ENCODE measurements at places on chromosomes 5 and 9.

DNA sequence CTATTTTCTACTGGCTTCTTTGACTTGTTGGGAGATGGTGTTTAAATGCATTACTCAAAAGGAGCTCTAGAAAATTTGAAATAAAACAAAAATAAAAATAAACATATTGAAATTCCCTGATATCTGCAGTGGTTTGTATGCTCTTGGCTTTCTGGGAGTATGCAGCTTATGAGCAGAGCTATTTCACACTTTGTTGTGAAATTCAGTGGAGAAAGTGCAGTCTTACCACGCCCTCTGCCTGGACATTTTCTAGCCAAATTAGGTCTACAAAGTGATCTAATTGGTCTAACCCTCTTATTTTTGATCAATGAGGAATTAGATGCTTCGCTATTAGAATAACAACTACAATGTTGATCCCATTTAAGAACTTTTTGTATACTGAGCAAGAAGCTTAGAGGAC lies 66.8 kb downstream of the INSYN2B start:
- no peak for DNase-seq

DNA sequence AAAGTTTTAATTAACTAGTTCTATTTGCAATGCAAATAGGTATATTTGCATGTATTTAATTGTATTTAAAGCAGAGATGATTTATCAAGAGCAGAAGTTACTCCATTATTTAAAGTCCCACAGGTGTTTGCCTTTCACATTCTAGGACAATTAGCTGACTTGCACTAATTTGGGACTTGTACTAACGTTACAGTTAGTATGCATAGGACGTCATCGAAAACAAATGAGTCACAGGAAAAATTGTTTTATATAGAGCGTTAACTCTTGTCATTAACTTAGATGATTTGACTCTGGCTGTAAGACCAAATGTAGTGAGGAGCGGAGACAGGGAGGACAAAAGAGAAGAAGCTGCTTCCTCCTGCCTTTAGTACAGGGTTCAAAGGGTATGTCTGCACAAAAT lies 126.1 kb upstream of the IFNE start:
- no peak for DNase-seq

GRCh38 chr9:33620738-33621439 lies 96.8 kb downstream of the ANKRD18B start:
- peak; percentile 29 for DNase-seq

GRCh38 chr5:176608937-176609723 lies 826 bp downstream of the GPRIN1 start:
- peak; percentile 45 for DNase-seq

DNA sequence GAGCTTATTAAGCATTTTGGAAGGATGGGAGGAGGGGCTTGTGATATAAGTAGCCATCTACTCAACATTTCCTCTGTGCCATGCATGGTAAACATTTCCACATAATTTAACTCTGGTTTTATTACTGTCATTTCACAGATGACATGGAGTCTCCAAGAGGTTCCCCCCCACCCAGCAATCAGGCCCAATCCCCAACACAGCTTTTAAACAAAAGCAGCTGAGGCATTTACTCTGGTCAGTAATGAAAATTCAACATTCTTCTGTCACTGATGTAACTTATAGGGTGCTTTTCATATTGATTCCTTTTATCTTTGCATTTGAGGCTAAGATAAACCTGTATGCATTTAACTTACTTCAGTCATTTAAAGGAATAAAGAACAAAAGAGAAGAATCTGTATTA lies 128.1 kb downstream of the COL23A1 start:
- no peak for DNase-seq

GRCh38 chr5:135395866-135396265 lies 3.2 kb downstream of the MACROH2A1 start:
- no peak for DNase-seq

DNA sequence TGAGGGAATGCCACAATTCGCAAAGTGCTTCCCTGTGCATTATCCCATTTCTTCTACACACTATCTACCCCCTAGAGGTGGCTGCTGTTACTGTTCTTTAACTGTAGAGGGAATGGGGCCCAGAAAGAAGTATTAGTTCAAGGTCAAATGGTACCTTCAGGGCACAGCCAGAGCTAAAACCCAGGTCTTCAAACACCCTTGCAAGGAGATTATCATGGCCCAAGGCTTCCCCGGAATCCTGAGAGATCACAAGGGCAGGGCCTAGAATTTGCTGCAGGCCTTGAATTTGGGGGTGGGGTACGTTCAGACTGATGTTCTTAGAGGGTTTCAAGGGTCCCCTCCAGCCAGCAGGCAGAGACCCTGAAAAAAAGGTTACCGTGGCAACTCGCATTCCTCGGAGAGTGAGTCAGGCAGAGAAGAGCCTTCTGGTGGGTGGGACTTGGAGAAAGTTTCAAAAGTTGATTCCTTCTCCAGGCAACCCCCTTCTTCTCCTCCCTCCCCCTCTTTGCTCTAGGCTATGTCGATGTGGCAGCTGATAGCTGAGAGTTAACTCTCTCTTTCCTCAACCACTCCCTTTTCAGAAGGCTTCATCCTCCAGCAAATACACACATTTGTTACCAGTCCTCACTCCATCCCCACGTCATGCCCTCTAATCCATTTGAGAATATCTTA lies 1.9 kb downstream of the SPARC start:
- peak; percentile 88 for DNase-seq

DNA sequence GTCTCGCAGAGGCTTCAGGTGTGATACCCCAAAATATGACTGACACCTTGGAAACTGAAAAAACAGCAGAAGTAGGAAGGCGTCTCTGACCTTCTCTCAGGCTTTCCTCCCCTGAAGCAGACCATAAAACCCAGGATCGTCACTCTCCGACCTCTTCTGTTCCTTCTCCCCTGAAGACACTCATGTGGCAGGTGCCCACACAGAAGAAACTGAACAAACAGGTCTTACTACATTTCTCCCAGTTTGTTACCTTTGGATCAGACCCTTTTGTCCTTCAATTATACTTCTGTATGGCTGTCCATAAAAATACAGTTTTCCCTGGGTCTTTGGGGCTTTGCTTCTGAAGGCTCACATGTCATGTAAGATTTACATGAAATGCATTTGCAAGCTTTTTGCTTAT lies 10.3 kb upstream of the PRUNE2 start:
- DNase-seq: no peak

- DNase-seq: peak; percentile 16
Observed at GRCh38 chr9:130156672-130157071, 15.5 kb upstream of the NCS1 start.

DNA sequence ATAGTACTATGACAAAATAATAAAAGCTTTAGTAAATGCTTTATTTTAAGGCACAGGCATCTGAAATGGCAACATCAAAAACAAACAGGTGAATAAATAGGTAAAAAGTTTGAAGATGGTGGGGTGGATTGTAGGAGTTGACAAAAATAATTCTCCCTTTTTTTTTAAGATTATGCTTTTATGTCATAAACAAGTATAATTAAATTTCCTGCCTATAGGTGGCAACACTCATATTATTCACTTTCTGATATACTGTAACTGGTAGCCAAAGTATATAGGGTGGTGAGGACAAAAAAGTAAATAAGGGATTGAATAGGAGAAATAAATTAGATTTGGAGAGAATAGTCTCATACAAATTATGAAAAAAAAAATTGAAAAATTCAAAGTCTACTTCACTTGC lies 120.0 kb upstream of the ACOT12 start:
- peak; percentile 35 for DNase-seq

GRCh38 chr5:139811274-139811607 lies 15.6 kb downstream of the PSD2 start:
- no peak for DNase-seq

- peak; percentile 56 for DNase-seq
Observed at GRCh38 chr9:109010746-109011145, 2.6 kb downstream of the CTNNAL1 start.

GRCh38 chr9:36665921-36666431 lies 93.3 kb downstream of the MELK start:
- DNase-seq: no peak

GRCh38 chr9:113648048-113648447 lies 184.5 kb downstream of the RGS3 start:
- no peak for DNase-seq

GRCh38 chr5:107544476-107544875 lies 126.3 kb downstream of the EFNA5 start:
- no peak for DNase-seq

GRCh38 chr5:107867266-107867665 lies 196.5 kb upstream of the EFNA5 start:
- DNase-seq: no peak

All from ACHN (cell line).